ENCODE measurements at places on chromosomes 5 and 9. TPM values are rescaled to one million over a fixed set of nuclear protein-coding genes. Genes with fewer than 3 reads are reported as not detected.

The SLC6A19 gene
- total RNA-seq: 0.09 TPM

The REEP2 gene
- total RNA-seq: 4.1 TPM

The IL9 gene
- not detected for total RNA-seq

The C9 gene
- total RNA-seq: not detected

The SH3RF2 gene
- 43.9 TPM for total RNA-seq

DNA sequence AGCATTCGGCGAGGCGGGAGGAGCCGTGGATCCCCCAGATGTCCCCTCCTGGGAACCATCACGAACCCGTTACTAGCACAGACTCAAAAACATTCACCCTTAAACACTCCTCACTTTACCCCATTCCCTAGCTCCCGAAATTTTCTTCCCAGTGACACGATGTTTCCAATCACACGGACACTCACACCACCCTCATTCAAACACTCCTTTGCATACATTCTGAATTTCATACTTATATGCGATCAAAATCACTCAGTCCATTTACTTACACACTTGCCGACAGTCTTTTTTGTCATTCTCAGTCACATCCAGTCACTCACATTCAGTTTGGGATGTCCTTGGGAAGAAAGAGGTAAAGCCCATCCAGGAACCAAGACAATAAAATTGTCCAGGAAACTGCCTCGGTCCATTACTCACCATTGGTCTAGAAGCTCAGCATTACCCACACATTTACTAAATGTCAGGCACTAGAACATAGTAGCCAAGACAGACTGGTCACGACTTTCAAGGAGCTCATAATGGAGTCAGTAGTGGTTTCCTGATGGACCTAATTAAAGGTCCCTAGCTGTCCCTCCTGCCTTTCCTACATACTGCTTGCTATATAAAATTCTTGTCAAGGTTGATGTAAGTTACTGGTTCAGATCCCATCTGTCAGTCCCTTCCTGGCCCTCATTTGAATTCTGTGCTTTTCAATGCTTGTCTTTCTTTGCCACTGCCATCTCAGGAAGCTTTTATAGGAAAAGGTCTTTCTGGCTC is 574 bp downstream of the SLC35A4 start:
- peak overlapping the region; percentile 63 for H3K4me3 ChIP-seq
- H3K27me3 ChIP-seq: no peaks in the 10 kb centered on the region
- peak overlapping the region; percentile 91 for H3K27ac ChIP-seq
- no peak for DNase-seq
- peaks cover 6% of the 10 kb centered on the region for H3K4me1 ChIP-seq

- H3K27ac ChIP-seq: peak overlapping the region; percentile 70
- H3K4me1 ChIP-seq: peaks cover 9% of the 10 kb centered on the region
- DNase-seq: no peak
- H3K4me3 ChIP-seq: no peak overlapping the region
- no peaks in the 10 kb centered on the region for H3K27me3 ChIP-seq
Observed at GRCh38 chr5:80248378-80248777, 7.5 kb downstream of the SERINC5 start.

GRCh38 chr5:97089149-97089801 is 53.1 kb downstream of the LIX1 start:
- no peak for DNase-seq
- no peak overlapping the region for H3K27ac ChIP-seq
- no peaks in the 10 kb centered on the region for H3K36me3 ChIP-seq
- H3K4me3 ChIP-seq: no peak overlapping the region
- H3K4me1 ChIP-seq: no peaks in the 10 kb centered on the region
